ENCODE measurements at places on chromosomes 16 and 17.

DNA sequence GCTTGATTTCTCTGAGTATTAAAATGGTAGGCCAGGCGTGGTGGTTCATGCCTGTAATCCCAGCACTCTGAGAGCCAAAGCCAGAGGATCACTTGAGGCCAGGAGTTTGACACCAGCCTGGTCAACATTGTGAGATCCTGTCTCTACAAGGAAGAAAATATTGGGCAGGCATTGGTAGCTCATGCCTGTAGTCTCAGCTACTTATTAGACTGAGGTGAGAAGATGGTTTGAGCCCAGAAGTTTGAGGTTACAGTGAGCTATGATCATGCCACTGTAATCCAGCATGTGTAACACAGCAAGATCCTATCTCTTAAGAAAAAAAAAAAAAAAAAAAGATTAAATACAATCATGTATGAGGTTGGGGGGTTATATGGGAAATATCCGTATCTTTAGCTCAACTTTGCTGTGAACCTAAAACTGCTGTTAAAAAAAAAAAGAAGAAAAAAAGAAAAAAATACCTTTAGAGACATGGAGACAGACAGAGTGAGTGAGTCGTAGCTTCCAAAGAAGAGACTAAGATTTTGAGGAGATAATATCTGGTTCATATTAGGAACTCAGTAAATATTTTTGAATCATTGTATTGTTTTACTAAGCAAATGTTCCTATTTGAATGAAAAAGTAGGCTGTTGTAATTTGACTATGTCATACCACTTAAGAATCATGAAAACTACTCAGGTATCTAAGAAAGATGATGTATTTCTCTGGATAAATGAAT, 325.7 kb upstream of the TBX2 start:
- DNase-seq, result no peak

DNA sequence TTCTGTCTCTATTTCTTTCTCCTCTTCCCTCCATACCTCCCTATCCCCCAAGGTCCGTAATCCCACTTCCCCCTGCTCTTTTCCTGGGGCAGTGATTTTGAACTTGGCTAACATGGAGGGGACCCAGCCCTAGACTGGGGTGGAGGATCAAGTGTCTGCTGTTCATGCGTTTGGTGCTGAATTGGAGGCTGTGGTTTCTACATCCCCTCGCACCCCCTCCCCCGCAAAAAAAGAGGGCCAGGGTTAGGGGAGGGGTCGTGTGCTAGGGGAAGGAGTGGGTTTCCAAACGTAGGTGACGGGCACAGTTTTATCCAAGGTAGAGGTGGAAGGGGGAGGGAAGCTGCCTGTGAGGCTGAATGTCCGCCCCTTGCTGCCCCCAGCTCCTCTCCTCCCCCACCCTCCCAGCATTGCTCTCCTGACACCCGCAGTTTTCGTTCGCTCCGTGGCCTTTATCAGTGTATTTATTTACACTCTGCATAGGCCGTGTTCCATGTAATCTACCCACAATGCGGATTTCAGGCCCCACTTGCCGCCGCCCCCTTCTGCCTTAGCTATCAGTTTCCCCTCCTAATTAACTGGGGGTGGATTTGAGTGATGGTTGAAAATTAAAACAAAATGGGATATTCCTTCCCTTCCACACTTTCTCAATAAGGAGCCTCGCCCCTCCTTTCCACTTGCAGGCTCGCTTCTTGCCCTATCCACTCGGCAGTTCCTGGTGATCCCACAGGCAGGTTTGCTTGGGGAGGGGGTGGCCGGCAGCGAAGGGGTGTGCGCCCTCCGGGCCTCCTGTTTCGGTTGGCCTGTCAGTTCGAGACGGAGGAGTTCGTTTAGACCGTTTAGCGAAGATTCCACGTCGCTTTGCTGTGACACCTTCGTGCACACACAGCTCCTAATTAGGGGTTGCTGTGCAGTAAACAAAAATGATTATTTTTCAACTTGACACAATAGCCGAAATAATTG, 2.0 kb downstream of the GNAO1 start:
- no peak for DNase-seq

DNA sequence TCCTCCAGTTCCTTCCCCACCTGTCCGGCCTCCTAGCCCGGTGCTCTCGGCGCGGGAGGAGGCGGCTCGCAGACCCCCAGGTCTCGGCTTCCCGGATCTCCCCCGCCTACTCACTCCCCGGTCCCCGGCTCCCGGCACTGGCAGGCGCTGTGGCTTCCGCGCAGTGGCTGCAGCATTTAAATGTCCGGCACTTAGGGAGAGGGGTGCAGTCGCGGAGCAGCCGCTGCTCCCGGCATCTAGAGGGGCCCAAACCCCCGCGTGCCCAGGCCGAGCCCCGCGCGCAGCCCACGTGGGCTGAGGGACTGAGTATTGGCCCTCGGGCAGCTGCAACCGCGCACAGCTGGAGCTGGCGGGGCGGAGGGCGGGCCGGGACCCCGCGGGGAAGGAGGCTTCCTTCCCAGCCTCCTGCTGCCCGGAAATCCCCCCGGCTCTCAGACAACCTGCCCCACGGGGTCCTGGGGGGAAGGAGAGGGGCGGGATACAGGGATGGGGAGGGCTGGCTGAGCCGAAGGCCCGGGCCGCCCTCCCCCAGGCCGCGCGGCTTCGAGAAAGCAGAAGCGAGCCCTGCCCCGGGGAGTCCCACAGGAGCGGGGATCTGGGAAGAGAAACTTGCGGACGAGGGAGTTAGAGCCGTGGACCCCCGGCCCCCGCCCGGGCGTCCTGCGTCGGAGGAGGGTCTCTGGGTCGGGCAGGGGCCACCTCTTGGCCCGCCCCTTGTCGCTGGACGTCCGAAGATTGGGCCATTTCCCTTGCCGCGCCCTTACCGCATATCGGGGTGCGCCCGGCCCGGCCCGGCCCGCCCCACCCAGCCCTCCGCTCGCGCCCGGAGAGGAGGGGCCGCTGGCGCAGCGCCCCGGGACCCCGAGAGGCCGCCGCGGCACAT, at the start of gene MMP25:
Gene MMP25 (plus strand): TSS at position 804 of the 883 bp plus-strand sequence. CDS start 357 bp downstream, outside the sequence.
- DNase-seq, result no peak

DNA sequence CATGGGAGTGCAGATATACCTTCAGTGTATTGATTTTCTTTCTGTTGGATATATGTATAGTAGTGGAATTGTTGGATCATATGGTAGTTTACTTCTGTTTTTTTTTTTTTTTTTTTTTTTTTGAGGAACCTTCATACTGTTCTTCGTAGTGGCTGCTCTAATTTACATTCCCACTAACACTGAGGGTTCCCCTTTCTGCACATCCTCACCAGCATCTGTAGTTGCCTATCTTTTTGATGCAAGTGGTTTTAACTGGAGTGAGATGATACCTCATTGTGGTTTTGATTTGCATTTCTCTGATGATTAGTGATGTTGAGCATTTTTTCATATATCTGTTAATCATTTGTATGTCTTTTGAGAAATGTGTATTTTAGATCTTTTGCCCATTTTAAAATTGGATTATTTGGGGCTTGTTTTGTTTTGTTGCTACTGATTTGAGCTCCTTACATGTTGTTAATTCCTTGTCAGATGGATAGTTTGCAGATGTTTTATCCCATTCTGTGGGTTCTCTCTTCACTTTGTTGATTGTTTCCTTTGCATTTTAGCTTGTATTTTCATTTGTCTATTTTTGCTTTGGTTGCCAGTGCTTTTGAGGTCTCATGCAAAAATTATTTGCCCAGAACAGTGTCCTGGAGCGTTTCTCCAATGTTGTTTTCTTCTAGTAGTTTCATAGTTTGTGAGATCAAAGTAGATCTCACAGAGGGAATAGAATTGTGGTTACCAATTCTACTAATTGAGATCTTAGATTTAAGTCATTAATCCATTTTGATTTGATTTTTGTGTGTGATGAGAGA, 25.0 kb upstream of the BCAS3 start:
- DNase-seq, result no peak

DNA sequence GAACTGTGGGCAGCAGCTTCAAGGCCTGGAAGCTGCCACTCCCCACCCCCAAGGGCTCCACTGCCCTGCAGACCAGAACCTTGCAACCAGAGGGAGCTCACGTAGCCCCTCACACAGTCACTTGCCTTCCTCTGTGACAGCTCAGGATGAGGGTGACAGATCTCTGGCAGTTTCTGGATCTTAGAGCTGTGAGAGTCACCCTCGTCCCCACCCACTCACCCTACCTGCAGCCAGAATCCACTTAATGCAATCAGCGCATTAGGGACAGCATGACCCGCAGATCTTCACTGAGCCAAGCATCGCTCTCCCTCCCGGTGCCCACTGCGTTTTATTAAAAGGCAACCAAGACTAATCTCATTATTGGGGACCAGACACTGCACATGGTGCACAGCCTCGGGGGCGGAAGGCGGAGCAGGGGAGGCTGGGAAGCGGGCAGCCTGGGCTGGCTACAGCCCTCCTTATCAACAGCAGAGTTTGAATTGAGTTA, 3.5 kb downstream of the CYB561 start:
- no peak for DNase-seq

DNA sequence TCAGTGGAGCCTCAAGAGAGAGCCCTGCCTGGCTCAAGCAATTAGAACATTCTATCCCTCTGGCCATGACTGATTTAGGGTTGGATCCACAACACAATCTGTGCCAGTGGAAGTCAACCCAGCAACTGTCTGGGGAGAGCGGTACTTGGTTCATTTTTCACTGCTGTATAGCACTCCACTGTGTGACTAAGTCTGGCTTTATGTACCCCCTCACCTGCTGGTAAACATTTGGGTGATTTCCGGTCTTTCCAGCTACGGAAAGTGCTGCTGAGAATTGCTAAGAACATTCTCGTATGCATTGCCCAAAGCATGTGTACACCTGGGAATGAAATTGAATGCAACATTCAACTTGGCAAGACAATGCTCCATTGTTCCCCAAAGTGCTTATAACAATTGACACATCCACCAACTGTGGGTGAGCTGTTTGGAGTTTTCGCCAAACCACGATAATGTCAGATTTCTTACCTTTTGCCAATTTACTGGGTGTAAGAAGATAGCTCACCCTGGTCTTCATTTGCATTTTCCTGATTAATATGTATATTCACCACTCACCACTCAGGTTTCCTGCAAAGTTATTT, 63.5 kb upstream of the MED9 start:
- no peak for DNase-seq

GRCh38 chr17:49196520-49196919, 13.9 kb downstream of the GNGT2 start:
- DNase-seq, result no peak

DNA sequence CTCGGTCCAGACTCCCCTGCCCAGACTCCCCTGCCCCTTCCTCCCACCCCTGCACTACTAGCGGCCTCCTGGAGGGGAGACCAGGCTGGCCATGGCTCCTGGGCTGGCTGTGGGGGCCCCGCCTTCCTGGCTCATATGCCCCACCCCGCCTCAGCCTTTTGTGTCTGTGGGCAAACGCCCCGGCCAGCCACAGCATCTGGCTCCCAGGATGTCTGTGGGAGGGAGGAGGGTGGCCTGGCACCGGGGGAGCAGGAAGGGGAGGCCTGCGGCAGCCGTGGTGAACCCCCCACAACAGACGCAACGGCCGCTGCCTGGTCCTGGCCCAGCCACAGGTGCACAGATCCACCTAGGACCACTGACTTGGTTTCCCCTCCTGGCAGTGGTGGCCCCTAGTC, 32.9 kb downstream of the BAHCC1 start:
- DNase-seq, result no peak

DNA sequence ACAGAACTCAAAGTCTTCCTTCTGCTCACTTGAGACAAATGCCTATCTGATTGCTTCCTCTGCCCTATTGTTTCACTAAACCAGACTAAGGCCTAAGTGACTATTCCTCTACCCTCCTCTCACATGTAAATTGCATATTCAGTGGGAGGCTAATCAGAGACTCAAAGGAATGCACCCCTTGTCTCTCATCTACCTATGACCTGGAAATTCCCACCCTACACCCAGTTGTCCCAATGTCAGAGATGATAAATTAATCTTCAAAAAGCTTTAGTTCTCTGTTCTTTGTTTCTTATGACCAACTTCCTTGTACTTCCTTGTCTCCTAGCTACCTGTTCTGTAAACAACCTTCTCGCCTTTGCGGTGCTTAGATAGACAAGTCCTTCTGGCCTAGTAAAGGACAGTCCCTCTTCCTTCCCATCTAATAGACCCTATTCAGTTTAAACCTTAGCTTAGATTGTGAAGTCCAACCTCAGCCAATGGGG, 76.0 kb downstream of the EMP2 start:
- DNase-seq, result no peak

DNA sequence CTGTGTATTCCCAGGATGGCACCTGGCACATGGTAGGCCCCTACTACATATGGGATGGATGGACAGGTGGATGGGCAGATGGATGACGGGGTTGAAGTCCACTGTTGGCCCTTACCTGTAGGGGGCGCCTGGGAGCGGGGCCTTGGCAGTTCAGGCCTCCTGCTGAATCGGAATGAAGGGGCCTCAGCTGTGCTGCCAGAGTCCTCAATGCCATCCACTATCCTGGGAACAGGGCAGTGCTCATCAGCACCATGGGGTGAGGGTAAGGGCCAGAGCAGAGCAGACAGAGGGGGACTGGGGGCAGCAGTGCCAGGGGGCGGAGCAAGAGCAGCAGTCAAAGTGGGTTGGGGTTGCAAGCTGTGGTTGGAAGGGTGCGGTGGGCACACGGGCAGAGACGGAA, 8.3 kb upstream of the RAB5C start:
- DNase-seq, result peak; percentile 31

DNA sequence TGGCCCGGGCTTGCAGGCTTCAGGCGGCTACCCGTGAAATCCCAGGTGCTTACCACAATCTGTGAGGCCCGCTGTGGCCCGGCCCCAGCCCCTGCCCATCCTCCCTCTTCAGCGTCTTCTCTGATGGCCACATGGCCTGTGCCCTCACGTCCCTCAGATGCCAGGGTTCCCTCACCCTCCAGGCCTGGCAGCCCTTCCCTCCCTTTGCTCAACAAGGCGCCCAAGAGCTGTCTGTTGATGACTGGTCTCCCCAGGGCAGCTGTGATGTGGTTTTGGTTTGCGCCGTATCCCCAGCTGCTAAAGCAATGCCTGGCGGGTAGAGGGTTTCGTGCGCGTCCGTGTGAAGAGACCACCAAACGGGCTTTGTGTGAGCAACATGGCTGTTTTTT, 35.1 kb downstream of the PMM2 start:
- DNase-seq, result no peak

GRCh38 chr17:81806461-81807209, 2.7 kb downstream of the GCGR start:
- DNase-seq, result no peak

- no peak for DNase-seq
Observed at GRCh38 chr16:11114366-11115164, 141.4 kb downstream of the SOCS1 start.

Measured in activated CD4-positive, alpha-beta T cell treated with anti-CD3 and anti-CD28 coated beads for 4 hours (primary cell).